ENCODE measurements at places on chromosomes 16 and 17. TPM values are rescaled to one million over a fixed set of nuclear protein-coding genes. Genes with fewer than 3 reads are reported as not detected.

The GPR142 gene
- polyA plus RNA-seq = 0.74 TPM

- peak; percentile 41 for DNase-seq
Observed at GRCh38 chr17:20092261-20092867, 83.2 kb downstream of the SPECC1 start.

DNA sequence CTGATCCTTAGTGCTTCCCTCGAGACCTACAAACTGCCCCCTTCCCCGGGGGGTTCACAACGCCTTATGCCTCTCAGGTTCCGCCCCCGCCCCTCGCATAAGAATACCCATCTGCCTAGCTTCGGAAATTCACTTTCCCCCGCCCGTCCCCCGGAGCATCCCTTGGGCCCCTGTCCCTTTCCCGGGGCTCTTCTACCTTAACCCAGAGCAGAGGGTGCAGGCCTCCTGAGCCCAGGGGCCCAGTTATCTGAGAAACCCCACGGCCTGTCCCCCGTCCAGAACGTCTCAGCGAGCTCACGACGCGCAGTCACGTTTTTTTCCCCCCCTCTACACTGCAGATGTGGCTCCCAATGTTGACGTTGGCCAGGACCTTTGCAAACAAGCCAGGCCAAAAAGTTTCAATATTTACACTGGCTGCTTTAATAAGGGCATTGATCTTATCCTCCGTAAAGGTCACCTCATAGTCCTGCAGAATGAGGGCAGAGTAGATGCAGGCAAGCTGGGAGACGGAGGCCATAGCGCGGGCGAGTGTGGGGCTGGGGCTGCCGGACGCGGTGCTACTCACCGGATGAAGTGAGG, 1.4 kb upstream of the NBR1 start:
- DNase-seq = no peak

DNA sequence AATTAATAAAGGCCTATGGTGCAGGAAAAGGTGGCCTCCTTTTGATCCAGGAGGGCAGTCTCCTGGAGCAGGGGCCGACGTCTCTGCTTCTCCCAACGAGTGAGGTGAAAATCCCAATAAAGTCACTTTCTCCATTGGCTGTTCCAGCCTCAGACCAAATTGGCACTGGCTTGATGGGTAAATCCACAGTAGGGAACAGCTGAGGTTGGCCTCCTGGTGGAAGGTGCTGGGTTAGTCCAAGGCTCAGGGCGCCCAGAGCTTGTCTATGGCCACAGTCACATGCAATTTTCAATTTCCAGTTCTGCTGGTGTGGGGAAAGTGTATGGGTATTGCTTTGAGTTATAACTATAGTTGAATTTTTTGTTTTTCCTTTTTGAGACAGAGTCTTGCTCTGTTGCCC, 79.0 kb downstream of the NETO2 start:
- DNase-seq = no peak

The PNMT gene
- 7.5 TPM for polyA plus RNA-seq

DNA sequence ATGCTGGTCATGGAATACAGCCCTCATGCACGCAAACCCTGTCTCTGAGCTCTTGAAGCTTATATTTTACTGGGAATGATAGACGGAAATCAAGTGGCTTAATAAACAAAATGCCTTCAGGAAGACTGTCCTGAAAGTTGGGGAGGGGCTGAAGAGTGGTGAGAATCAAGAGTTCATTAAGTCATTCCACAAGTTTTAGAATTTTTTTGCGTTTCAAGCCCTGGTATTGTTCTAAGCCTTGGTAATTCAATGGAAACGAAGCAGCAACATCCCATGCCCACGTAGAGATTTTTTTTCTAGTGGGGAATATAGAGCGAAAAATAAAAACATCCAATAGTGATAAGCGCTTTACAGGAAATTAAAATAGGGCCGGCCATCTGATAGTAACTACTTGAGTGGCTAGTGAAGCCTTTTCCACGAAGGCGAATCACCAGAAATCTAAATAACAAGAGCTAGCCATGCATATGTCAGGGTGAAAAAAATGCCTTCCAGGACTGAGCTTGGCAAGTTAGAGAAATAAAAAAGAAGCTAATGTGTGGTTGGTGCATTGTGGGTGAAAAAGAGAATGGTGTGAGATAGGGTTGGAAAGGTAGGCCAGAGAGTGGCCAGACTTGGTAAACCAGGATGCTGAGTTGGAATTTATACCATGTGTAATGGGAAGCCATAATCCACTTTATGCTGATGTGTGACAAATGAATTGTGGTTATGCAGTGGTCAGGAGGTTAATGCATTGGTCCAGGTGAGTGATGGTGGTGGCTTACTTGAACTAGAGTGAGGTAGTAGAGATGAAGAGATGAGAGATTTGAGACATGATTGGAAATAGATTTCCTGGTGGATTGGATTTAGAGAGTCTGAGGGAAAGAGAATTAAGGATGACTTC, 772 bp downstream of the PFAS start:
- no peak for DNase-seq

The PRAC2 gene
- polyA plus RNA-seq = not detected

The KRTAP2-1 gene
- polyA plus RNA-seq = not detected

The CDH5 gene
- polyA plus RNA-seq = 83.3 TPM

GRCh38 chr17:31068291-31068690, 26.5 kb upstream of the NF1 start:
- peak; percentile 13 for DNase-seq

DNA sequence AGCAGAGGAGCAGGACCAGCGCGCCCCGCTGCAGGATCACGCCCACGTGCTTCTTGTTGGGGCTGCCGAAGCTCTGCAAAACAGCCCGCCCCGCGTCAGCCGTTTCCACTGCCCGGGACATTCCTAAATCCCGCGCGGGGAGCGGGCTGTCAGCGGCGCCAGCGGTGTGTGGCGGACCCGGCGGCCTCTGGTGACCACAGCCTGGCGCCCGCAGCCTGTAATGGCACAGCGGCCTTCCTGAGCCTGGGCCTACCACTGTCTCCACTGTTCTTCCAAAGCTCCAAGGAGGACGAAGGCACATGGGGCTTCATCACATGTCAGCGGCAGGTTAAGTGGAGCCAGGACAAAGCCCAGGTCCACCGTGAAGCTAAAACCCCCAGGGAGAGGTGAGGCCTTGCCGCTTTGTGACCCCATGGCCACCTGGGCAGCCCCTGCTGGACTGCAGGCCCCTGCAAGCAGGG, 2.5 kb downstream of the SLC47A2 start:
- DNase-seq = no peak

GRCh38 chr17:72359811-72360210, 239.0 kb downstream of the SOX9 start:
- no peak for DNase-seq

The ADAP2 gene
- polyA plus RNA-seq = 6.5 TPM

- no peak for DNase-seq
Observed at GRCh38 chr17:31067691-31068184, 27.0 kb upstream of the NF1 start.

DNA sequence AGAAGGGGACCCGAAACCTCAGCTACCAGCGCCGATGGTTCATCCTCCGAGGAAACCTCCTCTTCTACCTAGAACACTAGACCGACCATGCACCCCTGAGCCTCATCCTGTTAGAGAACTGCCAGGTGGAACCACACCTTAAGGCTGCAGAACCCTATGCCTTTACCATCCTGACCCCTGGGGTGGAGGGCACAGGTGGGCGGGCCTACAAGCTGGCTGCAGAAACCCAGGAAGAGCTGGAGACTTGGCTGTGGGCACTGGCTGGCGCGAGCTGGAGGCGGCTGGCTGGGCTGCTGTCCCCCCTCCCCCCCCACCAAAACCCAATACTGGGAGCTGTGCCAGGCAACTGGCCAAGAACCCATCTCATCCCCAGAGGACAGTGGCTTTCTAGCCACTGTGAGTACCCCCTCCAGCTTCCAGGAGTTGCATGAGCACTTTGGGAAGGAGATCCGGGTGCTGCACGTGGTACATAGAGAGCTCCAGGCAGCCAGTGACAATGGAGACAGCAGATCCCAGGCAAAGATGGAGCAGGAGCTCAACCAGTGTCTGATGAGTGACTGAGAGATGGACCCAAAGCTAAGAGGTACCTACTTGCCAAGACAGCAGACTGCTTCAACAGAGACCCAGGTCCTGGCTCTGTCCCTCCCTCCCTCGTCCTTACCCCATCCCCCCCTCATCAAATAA, 1.4 kb upstream of the CD2BP2 start:
- DNase-seq = no peak

DNA sequence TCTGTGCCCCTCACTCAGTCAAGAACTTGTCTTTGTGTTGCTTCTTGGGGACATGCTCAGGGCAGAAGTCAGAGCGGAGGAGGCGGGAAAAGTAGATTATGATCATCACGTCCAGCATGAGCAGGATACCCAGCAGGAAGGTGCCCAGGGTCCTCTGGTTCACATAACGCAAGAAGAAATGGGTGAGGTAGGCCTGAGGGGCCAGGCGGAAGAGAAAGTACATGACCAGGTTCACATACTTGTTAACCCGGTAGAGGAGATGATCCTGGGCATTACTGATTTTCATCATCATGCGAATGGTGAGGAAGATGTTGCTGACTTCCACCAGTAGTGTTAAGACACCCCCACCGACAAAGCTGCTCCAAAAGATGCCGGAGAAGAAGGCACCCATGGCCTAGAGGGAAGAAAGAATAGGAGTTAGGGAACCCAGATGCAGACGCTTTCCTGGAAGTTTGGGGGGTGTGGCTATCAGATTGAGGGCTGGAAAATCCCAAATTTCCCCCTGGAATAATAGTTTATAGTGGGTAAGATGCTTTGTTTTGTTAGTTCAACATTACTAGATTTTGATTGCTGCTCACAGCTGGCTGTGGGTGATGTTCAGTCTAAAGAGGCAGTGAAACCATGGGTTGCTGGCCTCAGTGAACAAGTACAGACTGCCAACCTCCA, 1.4 kb downstream of the TLCD1 start:
- no peak for DNase-seq

DNA sequence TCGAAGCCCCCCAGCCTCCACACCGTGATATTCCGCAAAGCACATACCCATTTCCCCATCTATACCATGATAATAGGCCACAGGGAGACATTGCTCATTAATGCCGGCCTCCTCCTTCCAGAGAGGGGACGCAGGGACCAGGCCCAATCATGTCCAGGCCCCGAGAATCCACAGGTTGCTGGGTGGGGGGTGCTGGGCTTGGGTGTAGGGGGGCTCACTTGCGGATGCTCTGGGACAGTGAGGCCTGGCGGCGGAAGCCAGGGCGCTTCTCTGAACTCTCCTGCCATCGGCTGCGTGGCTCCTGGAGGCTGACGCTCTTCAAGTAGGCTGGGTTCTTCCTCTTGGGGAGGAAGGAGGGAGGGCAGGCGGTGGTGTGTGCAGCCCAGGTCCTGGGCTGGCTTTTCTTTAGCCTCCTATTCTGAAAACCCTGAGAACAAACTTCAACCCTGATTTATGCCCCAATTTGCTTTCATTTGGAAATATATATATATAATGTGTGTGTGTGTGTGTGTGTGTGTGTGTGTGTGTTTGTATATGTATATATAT, 12.2 kb downstream of the AANAT start:
- DNase-seq = no peak

The TP53TG3C gene
- not detected for polyA plus RNA-seq

The RGS11 gene
- polyA plus RNA-seq = 1.2 TPM

GRCh38 chr17:50908860-50909764, 43.0 kb upstream of the TOB1 start:
- no peak for DNase-seq

The CMTM4 gene
- polyA plus RNA-seq = 9.3 TPM

The SHCBP1 gene
- 9.8 TPM for polyA plus RNA-seq
